Fibroblast of mammary gland (primary cell): ENCODE measurements at places on chromosomes 6 and 20.

GRCh38 chr6:39493174-39493573, 170.7 kb upstream of the KCNK16 start:
- no peak for DNase-seq

- DNase-seq, result peak; percentile 97
These were observed 668.9 kb upstream of the CITED2 start for GRCh38 chr6:140043357-140043756.

GRCh38 chr6:37798436-37799262, 20.9 kb upstream of the ZFAND3 start:
- DNase-seq, result no peak

- DNase-seq, result no peak
These were observed 36.9 kb upstream of the CD2AP start for GRCh38 chr6:47440719-47441118.

- DNase-seq, result no peak
These were observed 221.6 kb upstream of the ASCC3 start for GRCh38 chr6:101102702-101103101.

DNA sequence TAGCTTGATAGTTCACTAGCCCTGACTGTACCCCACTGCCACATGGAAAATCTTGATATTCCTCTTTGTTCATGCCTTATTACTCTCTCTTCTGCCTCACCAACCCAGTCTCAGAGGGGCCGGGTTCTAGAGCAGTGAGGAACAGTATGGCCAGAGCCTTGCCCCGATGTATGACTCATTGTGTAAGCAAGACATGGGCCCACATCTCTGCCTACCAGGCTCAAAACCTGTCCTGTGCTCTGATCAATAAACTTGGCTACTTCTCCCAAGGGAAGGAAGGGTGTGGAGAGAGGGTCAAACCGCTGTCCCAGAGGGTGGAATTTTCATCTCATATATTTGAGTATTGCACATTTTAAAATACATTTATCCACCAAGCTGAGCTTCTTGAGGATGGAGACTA, 91.7 kb downstream of the DNAH8 start:
- DNase-seq, result no peak

- DNase-seq, result peak; percentile 77
These were observed 1.6 kb downstream of the SAMD10 start for GRCh38 chr20:63977739-63978276.
